Heart right ventricle (tissue), 16 donors: ENCODE measurements at places on chromosomes 6 and 20.

DNA sequence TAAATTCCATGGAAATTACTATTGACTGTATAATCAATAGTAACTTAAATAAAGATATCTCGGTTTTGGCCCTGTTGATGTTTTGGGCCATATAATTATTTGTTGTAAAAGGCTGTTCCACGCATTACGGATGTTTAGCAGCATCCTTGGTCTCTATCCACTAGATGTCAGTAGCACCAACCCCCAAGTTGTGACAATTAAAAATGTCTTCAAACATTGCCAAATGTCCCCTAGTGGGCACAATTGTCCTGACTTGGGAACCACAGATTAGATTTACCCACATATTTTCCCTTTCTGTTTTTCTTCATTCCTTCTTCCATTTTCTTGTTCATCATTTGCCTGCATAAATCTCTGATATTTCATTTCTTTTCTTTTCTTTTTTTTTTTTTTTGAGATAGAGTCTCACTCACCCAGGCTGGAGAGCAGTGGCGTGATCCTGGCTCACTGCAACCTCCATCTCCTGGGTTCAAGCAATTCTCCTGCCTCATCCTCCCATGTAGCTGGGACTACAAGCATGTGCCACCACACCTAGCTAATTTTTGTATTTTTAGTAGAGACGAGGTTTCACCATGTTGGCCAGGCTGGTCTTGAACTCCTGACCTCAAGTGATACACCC lies 13.6 kb upstream of the WFDC8 start:
- no peak for DNase-seq

- no peak for DNase-seq
These were observed 40.4 kb downstream of the CD40 start for GRCh38 chr20:46158476-46158987.

- no peak for DNase-seq
These were observed 271.7 kb downstream of the RFPL4B start for GRCh38 chr6:112618849-112619248.

GRCh38 chr6:136771306-136771705 lies 21.0 kb downstream of the MAP3K5 start:
- DNase-seq: no peak

DNA sequence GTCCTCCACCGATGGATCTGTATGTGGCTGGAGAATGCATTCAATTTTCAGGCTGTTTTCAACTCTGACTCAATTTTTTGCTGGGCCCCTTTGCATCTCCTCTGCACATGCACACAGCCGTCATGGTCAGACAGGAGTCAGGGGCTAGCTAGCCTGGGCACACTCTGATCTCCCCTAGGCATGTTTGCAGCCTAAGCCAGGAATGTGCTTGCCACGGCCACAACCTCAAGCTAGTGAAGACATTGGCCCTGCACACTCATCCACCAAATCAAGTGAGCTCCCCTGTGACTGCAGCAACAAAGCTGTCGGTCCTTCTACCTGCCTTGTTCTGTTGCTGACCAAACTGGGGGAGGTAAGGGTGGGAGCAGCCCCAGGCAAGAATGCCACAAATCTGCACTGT lies 300.5 kb downstream of the ESR1 start:
- no peak for DNase-seq

GRCh38 chr20:54476169-54477009 lies 996 bp downstream of the DOK5 start:
- peak; percentile 36 for DNase-seq

GRCh38 chr20:48192109-48192508 lies 406.8 kb upstream of the SULF2 start:
- DNase-seq: no peak

GRCh38 chr20:50207026-50207425 lies 16.4 kb downstream of the CEBPB start:
- no peak for DNase-seq

- no peak for DNase-seq
These were observed 94.0 kb downstream of the SYCP2 start for GRCh38 chr20:59839400-59839799.

- no peak for DNase-seq
These were observed 97.0 kb downstream of the SMAP1 start for GRCh38 chr6:70764706-70765105.
